Immature natural killer cell (primary cell): ENCODE measurements at places on chromosomes 2 and 18.

- DNase-seq = no peak
Observed at GRCh38 chr2:23436346-23437098, 51.5 kb downstream of the KLHL29 start.

DNA sequence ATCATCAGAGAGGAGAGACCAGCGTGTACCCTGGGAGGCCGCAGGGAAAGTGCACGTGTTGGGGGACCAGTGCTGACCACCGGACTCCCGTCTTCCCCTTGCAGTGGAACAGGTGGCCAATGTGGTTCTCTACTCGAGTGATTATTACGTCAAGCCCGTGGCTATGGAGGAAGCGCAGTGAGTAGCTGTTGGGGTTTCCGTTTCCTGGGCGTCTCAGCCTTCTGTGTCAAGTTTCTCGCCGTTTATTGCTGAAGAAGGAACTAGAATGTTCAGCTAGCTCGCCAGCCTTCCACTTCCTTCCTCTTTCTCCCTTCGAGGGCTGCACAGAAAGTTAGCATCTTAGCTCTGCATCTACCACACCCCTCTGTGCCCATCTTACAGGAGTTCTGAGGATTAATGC, 22.8 kb upstream of the DGKD start:
- DNase-seq = peak; percentile 89

DNA sequence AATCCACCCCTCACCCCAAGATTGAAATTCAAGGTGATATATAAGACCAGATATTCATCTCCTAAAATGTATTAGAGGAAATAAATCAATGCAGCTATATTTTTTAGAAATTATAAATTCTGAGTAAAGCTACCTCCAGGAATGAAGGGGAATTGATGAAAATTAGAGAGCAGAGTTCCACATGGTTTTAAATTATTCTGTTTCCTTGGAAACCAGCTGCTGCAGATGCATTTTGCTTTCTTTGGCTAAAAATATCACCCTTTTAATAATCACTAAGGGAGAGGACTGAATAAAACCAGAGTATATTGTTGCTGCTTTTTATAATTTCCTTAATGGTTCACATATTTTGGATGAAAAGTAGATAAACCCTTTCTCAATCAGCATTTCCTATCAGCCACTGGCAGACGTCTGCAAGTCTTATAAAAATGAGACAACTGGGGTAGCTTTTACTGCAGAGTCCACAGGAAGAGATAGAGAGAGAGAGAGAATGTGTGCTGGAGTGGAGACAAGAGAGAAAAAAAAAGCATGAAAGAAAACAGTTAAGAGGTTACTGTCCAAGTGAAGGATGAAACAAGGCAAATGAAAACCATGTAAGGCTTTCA, 2.0 kb downstream of the CSRNP3 start:
- DNase-seq = no peak

GRCh38 chr2:117953231-117953630, 60.6 kb downstream of the CCDC93 start:
- no peak for DNase-seq

- DNase-seq = no peak
Observed at GRCh38 chr2:42756966-42757513, 6.9 kb downstream of the OXER1 start.

DNA sequence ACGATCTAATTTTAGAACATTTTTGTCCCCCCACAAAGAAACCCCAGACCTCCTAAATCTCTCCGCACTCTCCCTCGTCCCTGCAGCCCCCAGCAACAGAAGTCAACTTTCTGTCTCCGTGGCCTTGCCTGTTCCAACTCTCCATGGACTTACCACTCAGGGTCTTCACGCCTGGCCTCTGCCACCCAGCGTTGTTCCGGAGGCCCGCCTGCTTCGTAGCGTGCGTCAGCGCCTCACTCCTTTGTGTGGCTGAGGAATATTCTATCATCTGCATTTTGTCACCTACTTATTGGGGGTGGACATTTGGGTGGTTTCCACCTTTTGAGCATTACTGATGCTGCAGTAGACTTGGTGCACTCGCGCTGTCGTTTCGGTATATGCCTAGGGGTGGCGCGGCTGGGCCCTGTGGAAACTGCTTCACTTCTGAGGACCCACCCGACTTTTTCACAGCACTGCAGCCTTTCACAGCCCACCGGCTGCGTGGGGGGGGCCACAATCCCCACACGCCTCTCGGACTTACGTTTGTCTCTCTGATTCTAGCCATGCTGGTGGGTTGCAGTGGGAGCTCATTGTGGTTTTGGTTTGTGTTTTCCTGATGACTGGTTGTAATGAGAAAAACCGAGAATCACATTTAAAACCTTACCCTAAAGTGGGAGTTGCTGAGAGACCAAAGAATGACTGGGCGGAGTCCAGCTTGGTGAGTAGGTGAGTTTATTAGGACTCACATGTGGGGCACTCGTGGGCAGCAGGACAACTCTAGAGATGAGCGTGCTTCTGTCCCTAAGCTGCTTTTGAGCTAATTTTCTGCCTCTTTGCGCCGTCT, 1.4 kb upstream of the HSBP1L1 start:
- DNase-seq = peak; percentile 41

DNA sequence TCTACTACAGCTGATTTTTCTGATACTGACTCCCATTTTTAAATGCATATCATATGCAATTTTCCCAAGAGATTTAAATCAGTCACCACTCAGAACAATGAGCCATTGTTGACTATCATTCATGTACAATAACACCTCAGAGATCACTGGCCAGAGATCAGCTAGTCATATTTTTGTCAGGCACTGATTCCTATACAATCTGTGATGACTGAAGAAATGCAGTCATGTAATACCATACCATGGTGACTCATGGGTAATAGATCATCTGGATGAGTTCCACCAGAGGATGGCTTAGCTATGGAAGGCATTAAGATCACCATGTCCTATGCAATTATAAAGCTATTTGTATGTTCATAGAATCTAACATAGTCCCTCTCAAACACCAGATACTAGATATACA, 285.7 kb upstream of the DCC start:
- no peak for DNase-seq

- DNase-seq = no peak
Observed at GRCh38 chr2:177397481-177398289, 5.1 kb downstream of the AGPS start.

- DNase-seq = no peak
Observed at GRCh38 chr2:65576861-65577601, 144.6 kb upstream of the SPRED2 start.

DNA sequence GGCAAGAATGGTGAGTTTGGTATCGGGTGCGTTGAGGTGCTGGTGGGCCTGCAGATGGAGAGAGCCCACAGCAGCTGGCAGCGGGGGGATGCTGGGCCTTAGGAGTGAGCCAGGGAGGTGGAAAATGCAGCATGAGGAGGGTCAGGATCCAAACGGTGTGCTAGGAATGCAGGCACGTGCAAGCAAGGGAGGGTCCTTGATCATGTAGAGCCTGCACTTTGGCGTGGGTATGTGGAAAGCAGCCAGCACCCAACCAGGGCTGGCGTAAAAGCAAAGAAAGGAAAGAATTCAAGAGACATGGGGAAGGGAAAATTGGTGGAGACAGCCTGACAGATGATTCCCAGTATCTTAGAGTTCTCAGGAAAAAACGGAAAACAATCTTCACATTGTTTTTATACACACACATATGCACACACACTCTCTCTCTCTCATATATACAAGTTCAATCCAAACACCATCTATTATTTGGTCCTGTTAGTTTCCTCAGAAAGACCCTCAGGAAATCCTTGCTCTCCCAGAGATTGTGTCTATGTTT, 46.3 kb downstream of the LTBP1 start:
- DNase-seq = no peak

DNA sequence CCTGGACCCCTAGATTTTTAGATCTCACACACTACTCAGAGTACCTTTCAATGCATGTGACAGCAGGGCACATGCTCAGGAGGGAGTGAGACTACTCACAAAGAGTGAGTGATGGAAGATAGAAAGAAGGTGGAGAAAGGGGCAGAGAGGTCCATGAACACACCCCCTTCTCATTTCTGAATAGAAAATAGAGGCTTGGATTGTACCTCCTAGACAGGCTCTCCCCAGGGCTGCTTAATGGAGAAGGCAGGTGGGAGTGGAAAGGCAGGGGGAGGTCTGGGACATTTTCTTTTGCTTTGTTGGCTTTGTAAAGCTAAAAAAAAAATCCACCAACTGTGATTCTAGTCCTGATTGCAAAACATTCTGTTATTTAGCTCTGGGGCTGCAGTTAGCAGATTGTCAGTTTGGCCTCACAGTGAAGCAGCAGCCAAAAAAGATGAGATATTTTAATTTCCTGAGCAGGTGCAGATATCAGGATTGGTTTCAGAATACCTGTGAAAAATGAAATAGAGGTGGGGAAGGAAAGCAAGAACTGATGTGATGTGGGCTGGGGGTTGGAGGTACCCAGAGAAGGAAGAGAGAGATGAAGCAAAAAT, 119.3 kb upstream of the GYPC start:
- DNase-seq = no peak

- DNase-seq = no peak
Observed at GRCh38 chr2:217731805-217732204, 271.0 kb downstream of the TNS1 start.

GRCh38 chr18:68769461-68769860, 28.4 kb upstream of the CCDC102B start:
- DNase-seq = no peak

GRCh38 chr2:73561422-73561821, 80.8 kb downstream of the NAT8 start:
- no peak for DNase-seq

DNA sequence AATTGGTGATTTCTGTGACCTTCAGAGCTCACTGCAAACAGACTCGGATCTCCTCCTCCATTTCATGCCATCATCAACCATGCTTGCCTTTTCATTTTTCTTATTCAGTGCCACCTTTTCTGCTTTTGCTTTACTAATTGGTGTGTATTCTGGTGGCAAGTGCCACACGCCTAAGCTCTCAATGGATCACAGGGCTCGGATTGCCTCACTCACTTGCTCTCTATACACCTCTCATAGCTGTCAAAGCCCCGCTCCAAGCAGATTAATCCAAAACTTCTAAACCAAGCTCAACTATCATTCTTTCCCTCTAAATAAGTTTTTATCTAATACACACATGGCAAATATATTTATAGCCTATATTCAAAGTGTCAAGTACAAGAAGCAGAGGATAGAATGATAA, 86.4 kb downstream of the PLEKHM3 start:
- no peak for DNase-seq

DNA sequence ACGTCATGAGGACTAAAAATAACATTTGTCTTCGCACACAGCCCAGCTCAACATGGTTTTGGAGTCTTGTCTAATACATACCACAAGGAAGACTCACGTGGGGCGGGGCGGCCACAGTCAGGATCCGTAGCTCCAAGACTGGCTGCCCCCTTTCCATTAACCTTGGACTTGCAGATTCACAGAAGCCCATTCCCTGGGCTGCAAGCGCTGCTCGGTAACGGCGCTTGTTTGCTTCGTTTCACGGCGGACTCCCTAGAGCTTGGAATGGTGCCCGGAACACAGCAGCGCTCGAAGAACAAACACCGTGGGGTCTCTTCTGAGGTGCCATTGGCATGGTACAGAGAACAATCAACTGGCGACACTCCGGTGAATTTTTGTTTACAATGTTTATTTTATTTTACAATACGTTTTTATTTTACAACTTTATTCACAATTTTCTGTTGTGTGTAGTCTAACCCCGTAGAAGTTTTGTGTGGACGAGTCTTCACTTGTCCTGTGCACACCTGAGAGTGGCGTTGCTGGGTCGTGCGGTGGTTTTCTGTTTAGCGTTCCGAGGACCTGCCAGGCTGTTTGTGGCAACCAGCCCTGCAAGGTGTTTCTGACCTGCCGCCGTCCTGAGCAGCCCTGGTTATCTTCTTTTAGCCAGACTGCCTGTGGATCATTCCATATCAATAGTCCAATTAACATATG, 126.5 kb downstream of the GALR1 start:
- DNase-seq = no peak

GRCh38 chr2:15031745-15032240, 399.3 kb downstream of the LRATD1 start:
- DNase-seq = no peak

DNA sequence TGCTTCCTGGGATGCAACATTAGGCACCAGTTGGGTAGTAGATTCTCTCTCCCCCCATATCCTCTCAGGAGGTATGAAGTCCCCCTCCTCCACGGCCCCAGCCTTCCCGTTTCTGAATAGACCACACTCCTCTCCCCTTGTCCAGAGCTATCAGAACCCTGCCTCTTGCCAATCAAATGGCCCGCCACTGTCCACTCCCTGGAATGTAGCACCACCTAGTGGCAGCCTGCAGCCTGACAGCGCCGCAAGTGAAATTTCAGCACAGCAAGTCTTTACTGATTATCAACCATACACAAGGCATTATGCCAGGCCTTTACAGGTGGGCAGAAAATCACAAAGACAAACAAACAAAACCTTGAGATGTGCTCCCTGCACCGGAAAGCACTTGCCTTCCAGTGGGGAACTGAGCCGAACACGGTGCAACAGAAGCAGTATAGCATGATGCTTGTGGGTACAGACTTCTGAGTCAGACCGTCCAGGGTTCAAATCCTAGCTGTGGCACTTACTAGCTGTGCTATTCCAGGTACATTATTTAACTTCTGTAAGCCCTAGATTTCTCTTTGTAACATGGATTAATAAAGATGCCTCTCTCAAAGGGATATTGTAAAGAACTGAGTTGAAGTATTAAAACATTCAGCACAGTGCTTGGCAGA, 174.0 kb downstream of the SMAD2 start:
- peak; percentile 31 for DNase-seq

GRCh38 chr2:160096409-160096808, 34.0 kb upstream of the PLA2R1 start:
- DNase-seq = no peak

DNA sequence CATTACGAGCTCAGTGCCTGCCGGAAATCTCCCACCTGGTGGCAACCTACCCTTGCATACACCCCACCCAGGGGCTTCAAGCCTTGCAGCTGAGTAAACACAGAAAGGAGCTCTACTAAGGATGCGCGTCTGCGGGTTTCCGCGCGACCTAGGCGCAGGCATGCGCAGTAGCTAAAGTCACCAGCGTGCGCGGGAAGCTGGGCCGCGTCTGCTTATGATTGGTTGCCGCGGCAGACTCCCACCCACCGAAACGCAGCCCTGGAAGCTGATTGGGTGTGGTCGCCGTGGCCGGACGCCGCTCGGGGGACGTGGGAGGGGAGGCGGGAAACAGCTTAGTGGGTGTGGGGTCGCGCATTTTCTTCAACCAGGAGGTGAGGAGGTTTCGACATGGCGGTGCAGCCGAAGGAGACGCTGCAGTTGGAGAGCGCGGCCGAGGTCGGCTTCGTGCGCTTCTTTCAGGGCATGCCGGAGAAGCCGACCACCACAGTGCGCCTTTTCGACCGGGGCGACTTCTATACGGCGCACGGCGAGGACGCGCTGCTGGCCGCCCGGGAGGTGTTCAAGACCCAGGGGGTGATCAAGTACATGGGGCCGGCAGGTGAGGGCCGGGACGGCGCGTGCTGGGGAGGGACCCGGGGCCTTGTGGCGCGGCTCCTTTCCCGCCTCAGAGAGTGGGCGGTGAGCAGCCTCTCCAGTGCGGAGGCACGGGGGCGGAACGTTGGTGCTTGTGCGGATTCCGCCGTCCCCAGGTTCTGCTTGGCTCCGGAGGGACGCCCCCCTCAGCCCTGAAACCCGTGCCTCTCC, at the start of gene MSH2:
Gene MSH2, plus strand, starts transcription at position 352 of the 804 bp plus-strand sequence. Its CDS starts 36 bp downstream, at position 388.
- DNase-seq = peak; percentile 92

- DNase-seq = no peak
Observed at GRCh38 chr2:97775074-97775473, 61.7 kb downstream of the ZAP70 start.

GRCh38 chr2:27832396-27832795, 57.8 kb downstream of the RBKS start:
- no peak for DNase-seq
